ENCODE measurements at places on chromosomes 4 and X. TPM values are rescaled to one million over a fixed set of nuclear protein-coding genes. Genes with fewer than 3 reads are reported as not detected.

Gene CXorf38
- 10.6 TPM for total RNA-seq

Gene FAT4
- total RNA-seq, result 162 TPM

Gene MID2
- 12.2 TPM for total RNA-seq

Gene PRRG1
- 5.0 TPM for total RNA-seq

Gene GPR173
- total RNA-seq, result 36.0 TPM

Gene MAGEC1
- total RNA-seq, result not detected

Gene MAGEA10
- not detected for total RNA-seq

Gene CNKSR2
- total RNA-seq, result 243 TPM

Gene NUDT11
- total RNA-seq, result 65.1 TPM

Gene CENPI
- 13.5 TPM for total RNA-seq

Gene C1QTNF7
- under 0.01 TPM for total RNA-seq

Gene CFAP299
- total RNA-seq, result 1.9 TPM

Gene FAM47E
- total RNA-seq, result 6.6 TPM

Gene SUPT20HL2
- not detected for total RNA-seq

Gene TADA2B
- 21.3 TPM for total RNA-seq

Gene HTR2C
- total RNA-seq, result 2.8 TPM

Gene CHRNA9
- total RNA-seq, result not detected

Gene CENPU
- total RNA-seq, result 12.2 TPM

Gene MAOB
- 1.9 TPM for total RNA-seq

Gene MSANTD1
- 11.0 TPM for total RNA-seq

Gene PGRMC1
- total RNA-seq, result 140 TPM

Gene RNF212
- 4.4 TPM for total RNA-seq

Gene PAGE5
- not detected for total RNA-seq

Gene CISD2
- 22.8 TPM for total RNA-seq

Gene MAGEA4
- not detected for total RNA-seq

Gene INTS12
- 38.2 TPM for total RNA-seq

Gene ZNF141
- total RNA-seq, result 85.4 TPM

Gene ZNF157
- total RNA-seq, result 5.0 TPM

Gene PPBP
- 1.6 TPM for total RNA-seq

Gene PCDH11X
- 141 TPM for total RNA-seq

Gene HSFX2
- total RNA-seq, result 1.9 TPM

Gene NXF2B
- 0.31 TPM for total RNA-seq

Gene ESX1
- not detected for total RNA-seq

Gene CFP
- total RNA-seq, result 1.3 TPM

Gene SPATA18
- total RNA-seq, result 2.8 TPM

Measured in parietal lobe (tissue), 2 donors.